ENCODE measurements at places on chromosomes 6 and 20. TPM values are rescaled to one million over a fixed set of nuclear protein-coding genes. Genes with fewer than 3 reads are reported as not detected.

GRCh38 chr20:2858591-2858990 is 14.7 kb upstream of the PTPRA start:
- DNase-seq = no peak

GRCh38 chr6:170522565-170523183 is 30.4 kb downstream of the PSMB1 start:
- no peak for DNase-seq

DNA sequence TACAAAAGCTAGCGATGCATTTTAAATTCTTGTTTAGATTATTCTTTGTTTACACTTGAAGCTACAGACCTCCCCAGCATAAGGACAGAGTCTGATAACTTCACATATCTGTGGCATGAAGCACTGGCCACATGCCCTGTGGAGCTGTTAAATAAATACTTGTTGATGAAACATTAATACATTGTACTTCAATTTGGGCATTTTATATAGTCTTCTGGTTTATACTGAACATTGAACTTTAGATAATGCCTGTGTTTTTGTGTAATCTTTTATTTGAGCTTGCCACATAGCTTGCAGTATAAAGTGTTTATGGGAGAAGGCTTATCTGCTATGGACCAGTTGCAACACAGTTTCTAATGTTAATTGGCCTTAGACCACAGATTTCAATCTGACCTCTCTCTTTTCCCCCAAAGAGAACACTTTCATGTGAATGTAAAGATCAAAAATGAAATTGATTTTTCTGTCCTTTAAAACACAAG is 48.2 kb downstream of the FRK start:
- no peak for DNase-seq

GRCh38 chr20:11591965-11592364 is 325.7 kb upstream of the BTBD3 start:
- DNase-seq = no peak

- no peak for DNase-seq
Observed at GRCh38 chr20:57251344-57251743, 15.1 kb downstream of the BMP7 start.

DNA sequence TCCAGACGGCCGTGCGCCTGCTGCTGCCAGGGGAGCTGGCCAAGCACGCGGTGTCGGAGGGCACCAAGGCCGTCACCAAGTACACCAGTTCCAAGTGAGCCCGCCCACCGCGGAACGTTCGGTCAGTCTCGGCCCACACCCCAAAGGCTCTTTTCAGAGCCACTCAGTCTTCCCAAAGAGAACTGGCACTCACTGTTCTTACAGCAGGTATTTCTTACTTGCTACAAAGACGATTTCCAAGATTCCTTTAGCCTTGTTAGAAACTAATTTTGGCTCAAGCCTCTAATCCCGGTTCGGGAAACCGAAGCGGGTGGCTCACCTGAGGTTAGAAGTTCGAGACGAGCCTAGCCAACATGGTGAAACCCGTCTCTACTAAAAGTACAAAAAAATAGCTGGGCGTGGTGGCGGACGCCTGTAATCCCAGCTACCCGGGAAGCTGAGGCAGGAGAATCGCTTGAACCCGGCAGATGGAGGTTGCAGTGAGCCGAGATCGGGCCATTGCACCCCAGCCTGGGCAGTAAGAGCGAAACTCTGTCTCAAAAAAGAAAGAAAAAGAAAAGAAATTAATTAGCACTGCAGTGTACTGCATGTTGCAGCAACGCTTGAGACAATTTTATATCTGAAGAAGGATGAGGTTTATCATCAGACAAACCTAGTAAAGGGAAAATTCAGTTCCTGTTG is 73.1 kb downstream of the OR2B2 start:
- DNase-seq = no peak

GRCh38 chr6:3919130-3919628 is 70.0 kb downstream of the FAM50B start:
- DNase-seq = no peak

- DNase-seq = no peak
Observed at GRCh38 chr20:36646678-36647077, 682 bp upstream of the SLA2 start.

DNA sequence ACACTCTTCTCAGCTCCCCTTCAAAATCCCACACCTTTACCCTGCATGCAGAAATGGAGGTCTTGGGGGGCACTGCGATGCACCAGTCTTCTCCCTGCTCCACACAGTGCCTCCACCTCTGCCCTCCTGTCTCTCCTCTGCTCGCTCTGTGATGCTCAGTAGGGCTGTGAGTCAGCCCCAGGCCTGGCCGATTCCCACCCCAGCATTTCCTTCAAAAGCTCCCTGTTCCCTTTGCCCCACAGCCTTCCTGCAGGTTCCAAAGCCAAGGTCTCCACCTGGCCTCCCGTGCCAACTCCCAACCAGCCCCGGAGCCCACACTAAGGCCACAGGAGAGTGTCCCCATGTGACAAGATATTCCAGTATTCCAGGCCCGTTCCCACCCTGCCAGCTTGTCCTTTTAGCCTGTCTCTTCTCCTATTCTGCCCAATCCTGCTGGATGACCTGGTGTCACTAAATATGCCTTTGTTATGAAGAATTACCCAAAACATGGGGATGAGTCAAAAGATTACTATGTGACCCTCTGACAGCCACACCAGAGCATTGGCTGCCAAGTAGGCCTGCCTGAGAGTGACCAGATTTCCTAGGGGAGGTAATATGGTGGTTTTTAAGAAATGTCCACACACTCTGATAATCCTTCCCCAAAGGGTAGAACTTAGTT is 118.9 kb upstream of the NXT1 start:
- DNase-seq = no peak

DNA sequence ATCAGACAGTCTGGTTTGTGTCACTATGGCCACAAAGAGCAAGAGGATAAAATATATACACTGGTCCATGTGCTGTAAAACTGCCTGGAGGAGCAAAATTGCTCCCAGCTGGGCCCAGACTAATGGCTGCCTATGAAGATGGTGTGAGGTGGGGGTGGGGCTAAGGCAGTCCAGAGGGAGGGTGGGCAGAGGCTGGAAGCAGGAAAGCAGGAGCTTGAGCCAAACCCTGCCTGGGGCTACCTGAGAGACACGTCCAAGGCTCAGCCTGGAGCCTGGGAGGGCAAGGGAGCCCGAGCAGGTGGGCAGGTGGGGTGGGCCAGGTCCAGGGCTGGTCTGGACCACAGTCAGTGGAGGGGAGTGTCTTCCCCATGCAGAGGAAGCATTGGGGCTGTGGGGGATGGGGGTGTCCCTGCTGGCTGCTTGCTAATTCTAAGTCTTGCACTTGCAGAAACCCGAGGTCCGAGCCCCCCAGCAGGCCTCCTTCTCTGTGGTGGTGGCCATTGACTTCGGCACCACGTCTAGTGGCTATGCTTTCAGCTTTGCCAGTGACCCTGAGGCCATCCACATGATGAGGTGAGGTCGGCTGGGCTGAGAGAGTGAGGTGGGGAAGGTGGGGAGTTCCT is 9.5 kb downstream of the HSPA12B start:
- no peak for DNase-seq

DNA sequence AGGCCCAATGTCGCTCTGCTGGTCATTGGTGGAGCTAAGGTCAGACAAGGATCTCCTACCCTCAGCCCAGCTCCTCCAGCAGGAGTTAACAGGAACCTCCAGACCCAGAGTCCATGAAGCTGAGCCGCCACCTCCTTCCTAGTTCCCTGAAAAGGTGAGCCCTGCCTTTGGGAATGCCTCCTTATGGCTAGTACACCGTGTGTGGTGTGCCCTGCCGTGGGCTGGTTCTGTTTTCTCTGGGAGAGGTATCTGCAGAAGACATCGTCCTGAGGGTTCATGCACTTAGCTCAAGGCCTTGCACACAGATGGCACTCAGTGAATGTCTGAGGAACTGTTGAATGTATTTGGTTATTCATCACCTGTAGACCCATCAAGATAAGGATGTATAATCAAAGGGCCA is 15.3 kb downstream of the BANF2 start:
- DNase-seq = no peak

- no peak for DNase-seq
Observed at GRCh38 chr20:2763186-2763585, 37.2 kb downstream of the CPXM1 start.

- DNase-seq = no peak
Observed at GRCh38 chr6:3697609-3698008, 53.9 kb downstream of the PXDC1 start.

- no peak for DNase-seq
Observed at GRCh38 chr20:6780433-6781190, 13.1 kb downstream of the BMP2 start.

DNA sequence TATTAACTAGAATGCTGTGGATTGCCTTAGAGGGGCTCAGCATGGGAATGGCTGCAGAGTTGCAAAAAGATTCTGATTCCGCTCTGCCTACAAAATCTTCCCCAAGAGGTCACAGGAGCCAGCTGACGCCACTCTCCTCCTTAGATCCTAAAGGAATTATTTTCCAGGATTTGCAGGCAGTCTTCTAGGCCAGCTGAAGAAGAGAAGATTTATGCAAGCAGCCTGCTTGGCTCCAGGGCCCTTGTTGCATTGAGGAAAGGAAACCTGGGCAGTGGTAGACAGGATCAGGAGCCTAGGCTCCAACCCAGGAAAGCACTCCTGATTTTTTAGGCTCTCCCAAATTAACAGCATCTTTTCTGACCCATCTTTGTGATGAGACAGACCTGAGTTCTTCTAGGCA is 245.8 kb downstream of the PKHD1 start:
- no peak for DNase-seq

DNA sequence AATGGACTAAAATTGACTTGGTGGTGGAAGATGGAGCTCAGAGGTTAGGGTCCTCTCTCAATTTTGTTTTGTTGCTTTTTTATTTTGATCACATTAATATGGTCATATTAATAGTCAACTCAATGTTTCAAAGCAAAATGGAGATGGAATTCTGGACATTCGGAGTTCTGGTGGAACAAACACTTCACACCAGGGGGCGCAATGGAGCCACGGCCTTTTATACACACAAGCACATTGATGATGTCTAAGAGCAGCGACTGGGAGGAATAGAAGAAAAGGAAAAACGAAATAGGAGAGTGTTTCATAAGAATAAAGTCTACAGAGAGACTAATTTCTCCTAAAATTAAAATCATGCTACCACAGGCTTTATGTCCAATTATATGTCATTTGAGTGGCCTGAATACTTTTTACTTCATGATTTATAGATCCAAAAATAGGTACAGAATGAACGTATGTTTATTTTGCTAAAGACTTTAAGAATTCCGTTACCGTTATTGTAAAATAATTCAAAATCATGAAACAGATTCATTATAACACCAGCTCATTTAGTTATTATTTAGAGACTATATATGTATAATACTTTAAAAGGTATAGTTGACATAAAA is 197.6 kb upstream of the SASH1 start:
- peak; percentile 57 for DNase-seq

DNA sequence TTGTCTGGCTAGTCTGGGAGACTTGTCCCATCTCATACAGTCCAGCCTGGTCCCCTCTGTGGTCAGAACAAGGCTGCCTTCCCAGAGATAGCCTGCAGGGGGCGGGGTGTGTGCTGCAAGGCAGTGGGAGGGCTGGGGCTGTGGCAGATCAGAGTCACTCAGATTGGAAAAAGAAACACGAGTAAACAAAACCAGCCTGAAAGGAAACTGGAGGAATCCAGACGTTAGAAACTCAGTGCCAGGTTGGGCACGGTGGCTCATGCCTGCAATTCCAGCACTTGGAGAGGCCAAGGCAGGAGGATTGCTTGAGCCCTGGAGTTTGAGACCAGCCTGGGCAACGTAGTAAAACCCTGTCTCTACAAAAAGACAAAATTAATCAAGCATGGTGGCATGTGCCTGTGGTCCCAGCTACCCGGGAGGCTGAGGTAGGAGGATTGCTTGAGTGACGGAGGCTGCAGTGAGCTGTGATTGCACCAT is 20.2 kb downstream of the LEMD2 start:
- DNase-seq = no peak

GRCh38 chr6:49118478-49118877 is 344.6 kb downstream of the MMUT start:
- no peak for DNase-seq

GRCh38 chr20:54875307-54875706 is 399.9 kb downstream of the DOK5 start:
- no peak for DNase-seq

DNA sequence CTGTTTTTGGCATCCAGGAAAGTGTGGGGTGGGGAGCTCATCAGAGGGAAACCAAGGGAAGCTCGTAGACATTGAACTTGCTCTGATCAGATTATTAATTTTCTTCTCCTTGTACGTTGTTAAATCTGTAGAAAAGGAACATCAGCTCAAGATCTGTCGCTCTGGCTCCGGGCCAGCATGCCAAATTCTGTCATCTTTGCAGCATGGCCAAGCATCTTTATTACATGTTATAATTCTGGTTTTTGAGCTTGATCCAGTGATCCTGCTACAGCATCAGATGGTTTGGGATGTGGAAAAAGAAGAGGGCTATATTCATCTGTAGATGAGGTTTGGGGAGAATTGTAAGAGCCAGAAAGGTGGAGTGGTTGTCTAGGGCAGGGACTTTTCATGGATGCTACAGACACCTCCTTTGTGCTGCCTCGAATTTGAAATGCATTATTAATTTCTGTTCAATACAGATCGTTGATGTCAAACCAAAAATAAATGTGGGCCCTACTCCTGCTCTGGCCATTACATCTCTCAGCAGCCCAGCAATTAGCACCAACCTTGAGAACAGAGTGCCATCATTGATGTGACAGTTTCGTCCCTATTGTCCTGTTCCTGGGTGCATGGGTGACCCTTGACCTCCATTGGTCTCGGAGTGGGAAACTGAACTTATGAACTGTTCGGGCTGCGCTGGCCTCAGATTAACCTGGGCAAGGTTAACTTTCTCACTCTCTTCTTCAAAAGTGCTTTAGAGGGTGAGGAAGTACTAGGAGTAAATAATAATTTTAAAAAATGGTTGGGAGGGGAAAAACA is 250.8 kb downstream of the SOX4 start:
- DNase-seq = no peak

GRCh38 chr6:65760285-65760684 is 53.3 kb upstream of the EYS start:
- no peak for DNase-seq

GRCh38 chr20:48189181-48189580 is 403.9 kb upstream of the SULF2 start:
- DNase-seq = no peak

DNA sequence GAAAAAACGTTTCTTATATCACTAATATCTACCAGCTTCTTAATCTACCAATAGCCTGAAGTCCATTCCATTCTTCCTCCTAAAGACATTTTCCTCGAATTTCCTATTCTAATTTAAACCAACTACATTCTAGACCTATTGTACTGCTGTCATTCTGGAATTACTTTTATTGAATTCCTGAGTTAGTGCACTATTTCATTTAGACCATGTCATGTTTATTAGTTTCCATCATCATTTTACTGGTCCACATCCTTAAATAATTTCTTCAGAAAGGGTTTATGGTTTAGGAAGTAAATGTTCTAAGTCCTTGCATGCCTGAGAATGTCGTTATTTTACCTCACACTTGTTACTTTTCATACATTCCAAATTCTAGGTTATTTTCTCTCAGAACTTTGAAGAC is 13.2 kb downstream of the LCA5 start:
- no peak for DNase-seq

EPB41L1 gene
- 53.2 TPM for polyA plus RNA-seq

SLC35D3 gene
- polyA plus RNA-seq = not detected

MRAP2 gene
- 5.2 TPM for polyA plus RNA-seq

LHFPL5 gene
- polyA plus RNA-seq = 0.32 TPM

CLIC5 gene
- 184 TPM for polyA plus RNA-seq

TRDN gene
- 3.0 TPM for polyA plus RNA-seq

NKX2-2 gene
- not detected for polyA plus RNA-seq

MICB gene
- polyA plus RNA-seq = 1.8 TPM

LINC00237 gene
- polyA plus RNA-seq = not detected

BHLHE23 gene
- 0.09 TPM for polyA plus RNA-seq

PPP1R16B gene
- polyA plus RNA-seq = 7.4 TPM

AGER gene
- polyA plus RNA-seq = 25.3 TPM

GATA5 gene
- polyA plus RNA-seq = 10.8 TPM

PTCRA gene
- not detected for polyA plus RNA-seq

SLC24A3 gene
- polyA plus RNA-seq = 3.5 TPM

OOEP gene
- polyA plus RNA-seq = 0.40 TPM
